Osteocyte (in vitro differentiated cells): ENCODE measurements at places on chromosomes 7 and 10.
A peak's percentile ranks its signal among the peaks of the same experiment; 100 is the strongest.

GRCh38 chr10:92222603-92223262 is 68.1 kb downstream of the CPEB3 start:
- DNase-seq = no peak

- no peak for DNase-seq
Measured at GRCh38 chr7:31724696-31725095, 37.7 kb downstream of the PPP1R17 start.

DNA sequence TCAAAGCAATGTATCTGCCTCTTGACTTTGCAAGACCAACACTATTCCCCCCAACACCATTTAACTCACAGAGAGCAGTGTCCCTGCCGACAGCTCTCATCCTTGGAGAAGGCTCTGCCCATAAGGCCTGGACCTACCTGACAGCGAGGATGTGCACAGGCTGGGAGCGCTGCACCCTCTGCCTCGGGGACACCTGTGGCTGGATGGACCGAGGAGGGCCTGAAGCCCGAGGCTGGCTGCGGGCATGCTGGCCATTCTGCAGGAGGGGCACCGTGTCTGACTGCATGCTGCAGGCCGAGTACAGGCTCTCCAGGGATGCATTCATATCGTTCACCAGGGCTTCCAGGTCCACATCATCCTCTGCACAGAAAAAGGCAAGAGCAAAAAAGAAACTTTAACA is 108.4 kb downstream of the GRB10 start:
- peak; percentile 76 for DNase-seq

DNA sequence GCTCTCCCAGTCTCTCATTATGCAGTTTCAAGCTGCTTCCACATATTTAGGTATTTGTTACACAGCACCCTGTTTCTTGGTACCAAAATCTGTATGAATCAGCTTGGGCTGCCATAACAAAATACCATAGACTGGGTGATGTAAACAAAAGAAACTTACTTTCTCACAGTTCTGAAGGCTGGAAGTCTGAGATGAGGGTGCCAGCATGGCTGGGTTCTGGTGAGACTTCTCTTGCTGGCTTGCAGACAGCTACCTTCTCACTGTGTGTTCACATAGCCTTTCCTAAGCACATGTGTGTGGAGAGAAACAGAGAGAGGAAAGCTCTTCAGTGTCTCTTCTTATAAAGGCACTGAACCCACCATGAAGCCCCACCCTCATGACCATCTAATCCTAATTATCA is 15.7 kb upstream of the CBLL1 start:
- DNase-seq = no peak

DNA sequence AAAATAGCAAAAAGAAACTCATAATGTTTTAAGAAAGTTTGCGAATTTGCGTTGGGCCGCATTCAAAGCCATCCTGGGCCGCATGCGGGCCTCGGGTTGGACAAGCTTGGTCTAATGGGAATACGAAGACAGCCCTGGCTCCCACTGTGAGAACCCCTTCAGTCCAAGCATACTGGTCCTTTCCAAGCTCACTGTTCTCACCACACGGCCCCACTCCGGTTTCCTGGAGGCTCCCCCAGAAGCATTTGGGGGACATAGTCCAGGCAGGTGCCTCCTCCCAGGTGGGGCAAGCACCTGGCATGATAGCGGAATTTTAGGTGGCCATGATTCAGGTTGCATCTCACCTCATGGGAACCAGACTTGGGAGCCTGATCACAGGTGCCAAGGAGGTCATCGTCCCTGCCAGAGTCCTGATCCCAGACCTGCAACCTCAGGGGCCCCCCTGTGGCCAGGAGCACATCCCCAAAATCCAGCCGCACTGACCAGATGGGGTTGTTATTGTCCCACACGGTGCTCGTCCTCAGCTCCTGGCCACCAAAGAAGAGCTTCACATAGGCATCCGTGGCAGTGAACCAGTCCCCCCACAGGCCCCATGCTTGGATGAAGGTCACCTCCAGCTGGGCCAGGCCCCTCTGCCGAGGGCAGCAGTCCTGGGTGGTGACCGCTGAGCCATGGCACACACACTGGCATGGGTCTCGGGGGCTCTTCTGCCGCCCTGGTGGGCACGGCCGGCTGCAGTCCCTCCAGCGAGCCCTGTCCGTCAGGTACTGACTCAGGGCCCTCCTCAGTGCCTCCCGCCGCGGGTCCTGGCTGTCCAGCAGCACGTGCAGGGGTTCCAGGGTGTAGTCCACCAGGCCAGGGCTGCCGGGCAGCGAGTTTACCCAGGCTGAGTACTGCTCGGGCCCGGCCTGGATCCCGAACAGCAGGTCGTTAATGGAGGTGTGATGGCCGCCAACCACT is 4.4 kb downstream of the PRF1 start:
- DNase-seq = peak; percentile 78

DNA sequence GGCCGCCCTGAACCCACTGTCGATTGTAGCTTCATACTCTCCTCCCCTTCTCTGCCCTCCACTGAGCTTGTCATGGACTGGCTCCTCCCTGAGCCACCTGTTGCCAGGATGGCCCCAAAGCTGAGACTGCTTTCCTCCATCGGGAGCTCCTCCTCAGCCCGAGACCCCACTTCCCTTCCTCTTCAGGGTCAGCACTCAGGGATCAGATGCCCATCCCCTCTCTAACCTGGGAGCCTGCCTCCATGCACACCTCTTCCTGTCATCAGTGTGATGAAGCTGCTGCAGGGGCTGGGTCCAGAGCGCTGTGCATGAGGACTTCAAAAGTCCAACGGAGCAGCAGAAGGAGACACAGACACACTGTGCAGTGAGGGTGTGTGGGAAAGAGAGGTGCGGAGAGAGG is 201.1 kb downstream of the WDR37 start:
- DNase-seq = no peak

GRCh38 chr7:142556740-142557139 is 192.5 kb upstream of the PRSS1 start:
- DNase-seq = no peak

DNA sequence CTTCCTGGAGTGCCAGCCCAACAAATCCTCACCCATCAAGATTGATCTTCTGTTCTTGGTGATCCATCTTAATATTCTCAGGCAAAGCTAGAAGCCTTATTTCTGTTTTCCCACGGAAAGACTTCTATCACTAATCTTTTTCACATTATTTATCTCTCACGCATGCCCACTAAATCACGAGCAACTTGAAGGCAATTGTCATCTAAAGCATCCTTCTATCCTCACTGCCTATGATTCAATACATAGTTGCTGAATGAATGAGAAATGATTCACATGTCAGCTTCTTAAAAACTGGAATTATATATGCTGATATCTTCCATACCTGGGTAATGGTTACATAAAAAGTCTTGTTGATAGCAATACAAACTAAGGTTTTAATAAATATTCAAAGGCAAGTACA is 12.6 kb upstream of the COL1A2 start:
- no peak for DNase-seq

DNA sequence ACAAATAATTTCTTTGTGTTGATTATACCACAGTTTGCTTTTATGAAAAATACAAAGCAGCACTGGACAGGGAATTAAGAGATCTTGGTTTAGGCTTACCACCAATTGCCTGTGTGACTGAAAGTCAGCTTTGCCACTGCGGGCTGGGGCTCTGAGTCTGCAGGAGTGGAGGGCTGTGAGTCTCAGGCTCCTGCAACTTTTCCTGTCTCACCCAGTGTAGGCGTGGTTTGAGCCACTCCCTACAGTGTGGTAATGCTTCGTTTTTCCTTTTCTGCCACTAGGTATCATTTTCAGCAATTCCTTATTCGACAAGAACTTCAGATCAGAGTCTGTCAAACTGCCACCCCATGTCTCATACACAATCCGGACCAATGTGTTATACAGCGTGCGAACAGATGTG is 180.6 kb downstream of the ABCA13 start:
- DNase-seq = no peak

DNA sequence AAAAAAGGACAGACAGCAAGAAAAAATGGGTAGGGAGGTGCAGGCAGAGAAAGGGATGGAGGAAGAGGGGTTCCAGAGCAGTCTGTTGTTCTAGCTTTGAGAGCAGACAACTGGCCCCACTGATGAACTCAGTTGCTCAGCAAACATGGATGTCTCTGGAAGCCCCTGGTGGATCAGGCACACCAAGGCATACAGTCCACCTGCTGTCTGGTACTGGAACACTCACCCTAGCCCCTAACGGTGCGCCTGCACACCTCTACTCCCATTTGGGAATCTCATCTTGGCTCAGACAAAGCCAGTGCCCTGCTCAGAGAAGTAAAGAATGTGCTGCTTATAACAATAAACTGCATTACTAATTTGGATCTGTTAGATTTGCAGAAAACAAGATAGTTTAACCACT is 7.7 kb downstream of the MACROH2A2 start:
- no peak for DNase-seq

DNA sequence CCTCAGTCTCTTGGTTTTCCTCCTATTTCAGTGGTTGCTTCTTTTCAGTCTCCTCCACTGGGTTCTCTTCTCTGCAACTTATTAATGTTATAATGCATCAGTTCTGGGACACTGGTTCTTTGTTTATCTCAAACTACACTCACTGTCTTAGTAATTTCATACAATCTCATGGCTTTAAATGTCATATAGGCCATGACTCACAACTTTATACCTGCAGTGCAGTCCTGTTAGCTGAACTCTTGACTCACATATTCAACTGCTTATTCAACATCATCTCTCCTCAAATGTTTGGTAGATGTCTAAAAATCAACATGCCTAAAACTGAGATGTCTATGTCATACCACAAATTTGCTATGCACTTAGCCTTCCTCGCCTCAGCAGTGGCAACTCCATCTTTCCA is 101.2 kb upstream of the PALS2 start:
- no peak for DNase-seq

DNA sequence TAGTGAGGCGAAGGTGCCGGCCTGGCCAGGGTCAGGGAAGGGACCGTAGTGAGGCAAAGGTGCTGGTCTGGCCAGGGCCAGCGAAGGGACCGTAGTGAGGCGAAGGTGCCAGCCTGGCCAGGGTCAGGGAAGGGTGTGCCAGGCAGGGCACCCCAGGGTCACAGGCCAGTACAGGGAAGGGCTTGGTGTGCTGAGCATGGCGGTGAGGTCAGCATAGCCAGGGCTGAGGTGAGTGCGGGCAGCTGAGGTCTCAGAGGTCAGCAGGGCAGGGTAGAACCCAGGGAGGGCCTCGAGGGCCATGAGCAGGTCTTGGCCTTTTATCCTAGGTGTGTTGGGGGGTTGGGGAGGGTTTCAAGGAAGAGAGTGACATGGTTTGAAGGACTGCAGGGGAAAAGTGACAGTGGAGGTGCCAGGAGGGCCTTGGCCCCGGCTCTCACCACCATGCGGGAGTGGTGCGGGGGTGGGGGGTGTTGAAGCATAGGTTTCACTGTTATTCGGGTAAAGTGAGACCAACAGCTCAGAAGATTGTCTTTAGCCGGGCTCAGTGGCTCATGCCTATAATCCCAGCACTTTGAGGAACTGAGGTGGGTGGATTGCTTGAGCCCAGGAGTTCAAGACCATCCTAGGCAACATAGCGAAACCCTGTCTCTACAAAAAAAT is 93.3 kb downstream of the CHST15 start:
- DNase-seq = no peak

- no peak for DNase-seq
Measured at GRCh38 chr10:14884082-14884481, 5.4 kb downstream of the SUV39H2 start.

GRCh38 chr7:70143075-70144044 is 545.1 kb downstream of the AUTS2 start:
- DNase-seq = no peak

GRCh38 chr7:25262586-25262985 is 34.3 kb upstream of the NPVF start:
- DNase-seq = no peak

DNA sequence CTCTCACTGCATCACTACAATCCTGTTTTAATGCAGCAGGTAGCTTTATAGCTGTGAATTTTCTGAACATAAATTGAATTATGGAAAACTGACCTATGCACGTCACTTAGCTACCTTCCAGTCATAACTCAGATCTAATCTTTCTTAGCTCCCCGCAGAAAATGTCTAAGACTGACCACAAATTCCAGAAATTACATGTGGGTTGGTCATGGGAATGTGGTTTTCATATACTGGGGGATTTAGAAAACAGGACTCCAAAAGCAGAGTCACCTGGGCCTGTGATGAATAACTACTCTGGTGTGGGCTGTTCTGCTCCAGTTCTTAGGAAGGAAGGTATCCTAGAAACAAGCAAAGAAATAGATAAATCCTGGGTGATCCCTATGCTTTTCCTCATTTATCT is 178.4 kb upstream of the LRRTM3 start:
- DNase-seq = no peak

DNA sequence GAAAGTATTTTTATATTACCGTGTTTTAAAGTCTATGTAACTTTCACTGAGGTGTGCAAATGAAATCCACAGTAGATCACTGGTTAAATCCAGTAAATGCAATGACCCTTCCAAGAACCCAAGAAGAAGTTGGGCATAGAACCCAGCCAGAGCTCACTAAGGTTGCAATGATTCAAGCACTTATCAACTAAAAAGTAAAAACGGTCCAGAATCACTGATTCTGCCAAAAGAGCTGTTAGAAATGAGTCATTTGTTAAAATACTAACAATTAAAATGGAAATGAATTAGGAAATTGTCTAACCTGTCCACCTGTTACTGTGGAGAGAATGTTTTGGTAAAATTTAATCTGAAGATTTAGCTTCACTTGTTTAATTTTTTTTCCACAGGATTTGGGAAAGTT is 74.4 kb downstream of the ANK3 start:
- no peak for DNase-seq

GRCh38 chr10:79356104-79356503 is 8.8 kb downstream of the PPIF start:
- peak; percentile 54 for DNase-seq

GRCh38 chr7:126210707-126211106 is 1042.0 kb downstream of the GRM8 start:
- DNase-seq = no peak

- no peak for DNase-seq
Measured at GRCh38 chr10:86222687-86223086, 143.9 kb downstream of the GRID1 start.

DNA sequence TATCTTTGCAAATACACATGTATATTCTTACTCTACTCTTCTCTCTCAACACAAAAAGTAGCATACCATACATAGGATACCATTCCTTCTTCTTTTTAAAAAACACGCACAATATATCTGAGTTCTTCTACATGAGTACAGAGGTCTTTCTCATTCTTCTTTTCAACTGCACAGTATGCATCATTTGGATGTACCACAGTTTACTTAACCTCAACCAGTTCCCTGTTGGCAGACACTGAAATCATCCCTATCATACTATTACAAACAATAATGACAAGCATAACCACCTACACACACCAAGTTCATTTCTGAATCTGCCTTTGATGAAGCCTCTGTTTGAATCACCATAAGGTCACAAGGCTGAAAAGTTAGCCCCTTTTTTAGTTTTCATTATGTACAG is 25.7 kb upstream of the GGCT start:
- no peak for DNase-seq

GRCh38 chr10:992871-993270 is 4.6 kb downstream of the GTPBP4 start:
- DNase-seq = no peak

GRCh38 chr7:988963-989529 is 6.1 kb downstream of the CYP2W1 start:
- DNase-seq = no peak
